Hepatocyte (in vitro differentiated cells): ENCODE measurements at places on chromosomes 5 and 9. TPM values are rescaled to one million over a fixed set of nuclear protein-coding genes. Genes with fewer than 3 reads are reported as not detected.

- DNase-seq, result no peak
Measured at GRCh38 chr9:68927165-68927564, 86.7 kb downstream of the PRKACG start.

DNA sequence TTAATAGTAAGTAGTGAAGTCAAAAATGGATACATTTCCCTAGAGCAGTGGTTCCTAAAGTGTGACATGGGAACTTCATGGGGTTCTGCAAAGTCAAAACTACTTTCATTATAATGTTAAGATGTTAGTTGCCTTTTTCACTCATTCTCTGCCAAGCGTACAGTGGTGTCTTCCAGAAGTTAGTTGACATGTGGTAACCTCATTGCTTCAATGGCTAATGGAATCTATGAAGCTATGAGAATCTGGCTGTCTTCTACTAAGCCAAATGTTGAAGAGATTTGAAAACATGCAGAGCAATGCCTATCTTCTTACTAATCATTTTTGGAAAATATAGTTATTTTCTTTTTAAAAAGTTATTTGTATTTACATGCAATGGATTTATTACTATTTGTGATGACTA lies 111.8 kb downstream of the SLC12A2 start:
- no peak for DNase-seq

DNA sequence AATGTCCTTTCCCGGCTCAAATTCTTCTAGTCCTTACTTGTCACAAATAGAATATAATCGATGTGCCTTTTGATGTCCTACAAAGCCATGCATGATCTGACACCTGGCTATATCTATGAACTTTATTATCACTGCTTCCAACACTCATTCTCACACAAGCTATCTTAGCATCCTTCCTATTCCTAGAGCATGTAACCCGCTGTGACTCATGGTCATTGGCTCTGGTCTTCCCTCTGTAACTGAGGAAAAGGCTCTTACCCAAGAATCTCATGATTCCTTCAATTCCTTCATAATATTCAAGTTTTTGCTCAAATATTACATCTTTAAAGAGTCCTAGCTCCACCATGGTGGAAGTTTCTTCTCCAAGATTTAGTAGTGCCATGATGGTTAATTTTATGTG lies 480.0 kb upstream of the PAPPA start:
- DNase-seq, result no peak

GRCh38 chr9:81833563-81834345 lies 94.5 kb upstream of the SPATA31D4 start:
- DNase-seq, result no peak

DNA sequence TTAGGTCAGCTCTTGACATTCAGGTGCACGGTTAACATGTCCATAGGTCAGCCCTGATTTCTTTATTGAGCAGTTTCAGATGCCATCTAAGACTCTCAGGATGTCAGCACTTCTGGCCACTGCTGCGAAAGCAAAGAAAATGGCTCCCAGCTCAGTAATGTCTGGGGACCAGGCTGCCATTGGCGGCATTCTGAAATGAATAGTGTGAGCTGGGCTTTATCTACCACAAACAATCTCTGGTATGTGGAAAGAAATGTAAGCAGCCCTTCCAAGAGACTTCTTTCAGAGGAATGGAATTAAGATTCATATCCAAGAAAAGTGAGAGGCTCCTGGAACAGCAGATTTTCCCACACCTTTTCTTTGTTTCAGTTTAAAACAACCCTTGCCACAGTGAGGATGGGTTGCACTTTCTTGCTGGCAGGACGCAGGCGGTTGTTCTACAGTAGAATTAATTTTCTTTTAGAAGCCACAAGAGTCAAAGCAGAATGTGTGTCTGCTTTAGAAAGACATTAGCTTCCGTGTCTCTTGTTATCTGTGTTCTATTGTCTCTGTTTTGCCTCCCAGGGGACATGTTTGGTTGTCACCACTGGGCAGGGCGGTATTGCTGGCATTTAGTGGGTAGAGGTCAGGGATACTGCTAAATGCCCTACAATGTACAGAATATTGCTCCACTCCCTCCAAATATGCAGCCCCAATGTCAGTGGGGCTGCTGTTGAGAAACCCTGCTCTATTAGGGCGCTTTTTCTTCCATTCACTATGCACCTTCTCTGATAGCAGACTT lies 149.9 kb upstream of the ANKH start:
- peak; percentile 19 for DNase-seq

GRCh38 chr9:131500377-131500776 lies 2.3 kb upstream of the POMT1 start:
- DNase-seq, result no peak

Gene ARHGEF37
- total RNA-seq, result 2.0 and 2.3 TPM in 2 replicates

Gene DBH
- not detected in 2 replicates for total RNA-seq
